CD4-positive, alpha-beta T cell treated with Interferon gamma for 1 hour (primary cell): ENCODE measurements at places on chromosomes 7 and 10.

DNA sequence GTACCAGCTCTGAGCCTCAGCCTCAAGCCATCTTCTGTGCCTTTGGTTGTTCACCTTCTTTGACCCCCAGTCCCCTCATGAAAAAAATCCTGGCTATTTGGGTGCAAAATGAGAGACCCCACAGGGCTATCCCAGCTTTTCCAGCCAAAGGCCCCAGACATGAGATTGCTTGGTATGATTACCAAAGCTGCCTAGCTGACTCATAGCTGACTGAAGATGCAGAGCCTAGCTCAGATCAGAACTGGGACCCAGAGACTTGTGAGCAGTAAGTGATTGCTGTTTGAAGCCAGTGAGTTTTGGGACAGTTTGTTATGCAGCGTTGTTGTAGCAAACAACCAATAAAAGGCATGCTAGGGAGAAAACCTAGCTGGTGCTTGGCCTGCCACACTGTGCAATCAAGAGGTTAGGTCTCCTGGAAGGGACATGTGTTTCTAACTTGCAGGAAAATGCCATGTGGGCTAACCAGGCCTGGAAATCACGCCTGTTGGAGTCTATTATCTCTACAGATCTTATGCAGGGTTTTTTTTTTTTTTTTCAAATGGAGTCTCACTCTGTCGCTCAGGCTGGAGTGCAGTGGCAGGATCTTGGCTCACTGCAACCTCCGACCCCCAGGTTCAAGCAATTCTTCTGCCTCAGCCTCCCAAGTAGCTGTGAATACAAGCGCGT is 48.0 kb upstream of the DAGLB start:
- DNase-seq, result no peak

GRCh38 chr7:104367926-104368325 is 39.5 kb downstream of the LHFPL3 start:
- DNase-seq, result no peak

DNA sequence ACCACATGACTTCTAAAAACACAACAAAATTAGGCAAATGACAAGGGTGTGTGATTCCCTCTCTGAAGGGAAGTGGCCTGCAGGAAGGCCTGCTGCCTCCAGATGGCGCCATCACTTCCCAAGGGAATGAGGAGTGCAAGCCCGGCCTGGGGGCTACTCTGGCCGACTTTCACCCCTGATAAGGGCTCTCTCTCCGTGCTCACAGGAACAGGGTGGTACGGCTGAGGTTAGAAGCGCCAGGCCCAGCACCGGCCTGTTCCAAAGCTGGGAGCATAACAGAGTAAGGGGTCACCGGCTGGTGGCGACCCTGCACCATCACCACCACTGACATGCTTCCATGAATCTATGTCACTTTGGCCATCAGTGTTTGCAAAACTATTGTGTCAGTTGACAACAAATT is 13.1 kb downstream of the RBP3 start:
- DNase-seq, result no peak

DNA sequence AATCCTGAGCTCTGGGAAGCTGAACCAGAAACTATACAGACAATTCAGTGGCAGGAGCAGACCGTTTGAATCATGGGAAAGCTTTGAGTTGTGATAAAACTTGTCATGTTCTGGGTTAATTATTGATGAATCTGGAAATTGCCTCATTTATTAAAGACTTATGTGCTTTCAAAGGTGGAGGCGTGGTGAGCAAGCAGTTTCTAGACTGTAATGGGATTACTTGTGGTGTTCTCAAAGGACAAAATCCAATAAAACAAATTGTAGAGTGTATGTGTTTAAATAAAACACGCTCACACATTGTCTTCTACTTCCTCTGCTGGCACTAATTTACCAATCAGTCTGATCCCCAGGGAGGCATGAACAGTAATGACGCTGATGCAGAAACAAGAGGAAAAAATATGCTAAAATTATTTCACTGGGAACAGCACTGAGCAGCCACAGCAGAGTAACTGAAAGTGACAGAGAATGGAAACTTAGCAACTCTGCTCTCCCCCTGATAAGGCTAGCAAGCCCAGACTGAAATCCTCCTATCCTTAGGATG is 25.1 kb downstream of the PARD3 start:
- no peak for DNase-seq

- no peak for DNase-seq
Observed at GRCh38 chr7:135784013-135784412, 35.4 kb upstream of the FAM180A start.

GRCh38 chr10:118865998-118866693 is 111.4 kb upstream of the CACUL1 start:
- no peak for DNase-seq

DNA sequence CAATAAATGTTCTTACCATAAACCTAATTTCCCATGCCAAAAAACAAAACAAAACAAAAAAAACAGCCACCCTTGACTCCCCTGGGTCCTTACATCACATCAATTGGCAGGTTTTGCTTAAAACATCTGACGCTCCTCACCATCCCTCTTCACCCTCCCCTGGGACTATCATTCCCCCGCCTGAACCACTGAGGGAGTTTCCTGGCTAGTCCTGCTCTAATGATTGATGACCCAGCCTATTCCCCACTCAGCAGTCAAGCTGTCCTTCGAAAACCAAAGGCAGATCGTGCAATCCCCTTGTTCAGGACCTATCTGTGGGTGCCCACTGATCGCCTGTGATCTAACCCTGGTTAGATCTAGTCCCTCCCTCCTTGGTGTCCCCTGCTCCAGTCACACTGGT is 11.2 kb upstream of the FRMPD2 start:
- DNase-seq, result no peak

- DNase-seq, result no peak
Observed at GRCh38 chr10:106873770-106874603, 290.5 kb downstream of the SORCS1 start.
